Astrocyte (in vitro differentiated cells and primary cell): ENCODE measurements at places on chromosomes 2 and 18. TPM values are rescaled to one million over a fixed set of nuclear protein-coding genes. Genes with fewer than 3 reads are reported as not detected.
A peak's percentile ranks its signal among the peaks of the same experiment; 100 is the strongest.

GRCh38 chr2:85303780-85304531 lies 23.8 kb downstream of the TGOLN2 start:
- no peak overlapping the region for H3K27ac ChIP-seq
- DNase-seq, result no peak
- no peaks in the 10 kb centered on the region for H3K36me3 ChIP-seq
- H3K4me1 ChIP-seq, result peaks cover 4% of the 10 kb centered on the region
- H3K4me3 ChIP-seq, result no peak overlapping the region

- no peak overlapping the region for H3K4me3 ChIP-seq
- no peaks in the 10 kb centered on the region for H3K27me3 ChIP-seq
Observed at GRCh38 chr2:124810132-124810531, 785.0 kb downstream of the CNTNAP5 start.

- no peaks in the 10 kb centered on the region for H3K27me3 ChIP-seq
- H3K4me1 ChIP-seq, result peaks cover 6% of the 10 kb centered on the region
- H3K27ac ChIP-seq, result no peak overlapping the region
- H3K4me3 ChIP-seq, result no peak overlapping the region
- peak; percentile 47 for DNase-seq
Observed at GRCh38 chr2:157194844-157195243, 62.7 kb upstream of the GALNT5 start.

DNA sequence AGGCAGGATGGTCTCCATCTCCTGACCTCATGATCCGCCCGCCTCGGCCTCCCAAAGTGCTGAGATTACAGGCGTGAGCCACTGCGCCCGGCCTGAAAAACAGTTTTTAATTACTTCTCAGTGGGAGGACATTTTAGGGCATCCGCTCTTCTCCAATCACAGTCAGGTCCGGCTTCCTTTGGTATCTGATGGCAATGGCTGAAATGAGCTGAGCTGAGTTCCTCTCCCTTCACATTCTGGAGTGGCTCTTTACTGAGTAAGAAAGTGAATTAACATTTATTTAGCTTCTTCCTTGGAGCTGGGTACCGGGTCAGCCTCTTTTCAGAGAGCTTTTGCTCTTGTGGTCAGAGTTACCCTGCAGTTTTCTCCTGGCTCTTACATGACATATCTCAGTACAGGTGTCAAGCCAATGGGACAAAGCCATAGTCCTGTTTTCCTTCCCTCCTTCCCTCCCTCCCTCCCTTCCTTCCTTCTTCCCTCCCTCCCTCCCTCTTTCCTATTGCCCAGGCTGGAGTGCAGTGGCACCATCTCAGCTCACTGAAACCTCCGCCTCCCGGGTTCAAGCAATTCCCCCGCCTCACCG lies 1.1 kb upstream of the TTC27 start:
- no peak overlapping the region for H3K27ac ChIP-seq
- no peaks in the 10 kb centered on the region for H3K27me3 ChIP-seq
- H3K4me3 ChIP-seq, result no peak overlapping the region

NEB gene
- 0.82 and 0.94 TPM in 2 replicates for total RNA-seq

MTHFD2 gene
- total RNA-seq, result 350 and 365 TPM in 2 replicates

PLEKHH2 gene
- 0.84 and 1.1 TPM in 2 replicates for total RNA-seq

DNA sequence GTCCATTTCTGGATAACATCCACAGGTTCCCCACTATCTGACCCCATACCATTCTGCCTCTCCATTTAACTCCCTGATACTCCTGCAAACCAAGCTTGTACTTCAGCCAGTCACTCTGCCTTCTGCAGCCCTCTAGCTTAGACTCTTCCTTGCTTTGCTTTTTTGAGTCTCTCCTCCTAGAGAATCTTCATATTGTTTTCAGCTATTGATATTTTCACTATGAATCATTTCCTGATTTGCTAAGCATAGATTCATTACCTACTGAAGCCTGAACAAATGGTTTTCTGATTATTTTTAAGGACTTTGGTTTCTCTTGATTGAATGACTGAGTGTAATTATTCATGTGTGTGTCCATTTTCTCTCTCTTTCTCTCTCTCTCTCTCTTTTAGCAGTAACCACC lies 2102.3 kb upstream of the CELF4 start:
- no peaks in the 10 kb centered on the region for H3K4me1 ChIP-seq
- no peak for DNase-seq
- H3K4me3 ChIP-seq, result no peak overlapping the region
- H3K27ac ChIP-seq, result no peak overlapping the region
- H3K27me3 ChIP-seq, result no peaks in the 10 kb centered on the region

- no peaks in the 10 kb centered on the region for H3K36me3 ChIP-seq
- H3K27ac ChIP-seq, result no peak overlapping the region
- peaks cover 4% of the 10 kb centered on the region for H3K4me1 ChIP-seq
Observed at GRCh38 chr2:160252900-160253299, 52.8 kb upstream of the ITGB6 start.

- no peak overlapping the region for H3K27ac ChIP-seq
- no peaks in the 10 kb centered on the region for H3K27me3 ChIP-seq
- no peaks in the 10 kb centered on the region for H3K36me3 ChIP-seq
- DNase-seq, result no peak
- no peaks in the 10 kb centered on the region for H3K4me1 ChIP-seq
Observed at GRCh38 chr2:30923623-30924022, 116.4 kb upstream of the CAPN13 start.

- H3K4me3 ChIP-seq, result no peak overlapping the region
- H3K27me3 ChIP-seq, result no peaks in the 10 kb centered on the region
- H3K4me1 ChIP-seq, result no peaks in the 10 kb centered on the region
Observed at GRCh38 chr2:3134026-3134571, 243.5 kb downstream of the EIPR1 start.

GRCh38 chr2:241399941-241400922 lies 44.1 kb downstream of the FARP2 start:
- DNase-seq, result no peak
- H3K27me3 ChIP-seq, result no peaks in the 10 kb centered on the region
- H3K27ac ChIP-seq, result no peak overlapping the region

GRCh38 chr2:3601561-3602271 lies 6.8 kb downstream of the COLEC11 start:
- no peaks in the 10 kb centered on the region for H3K4me1 ChIP-seq
- H3K36me3 ChIP-seq, result no peaks in the 10 kb centered on the region
- H3K27ac ChIP-seq, result no peak overlapping the region
- no peak for DNase-seq

NETO1 gene
- total RNA-seq, result 18.4 and 19.8 TPM in 2 replicates

- no peaks in the 10 kb centered on the region for H3K36me3 ChIP-seq
- peaks cover 7% of the 10 kb centered on the region for H3K4me1 ChIP-seq
- H3K27ac ChIP-seq, result no peak overlapping the region
- H3K27me3 ChIP-seq, result no peaks in the 10 kb centered on the region
- H3K4me3 ChIP-seq, result no peak overlapping the region
- DNase-seq, result no peak
Observed at GRCh38 chr2:16861111-16861510, 195.5 kb upstream of the CYRIA start.

DNA sequence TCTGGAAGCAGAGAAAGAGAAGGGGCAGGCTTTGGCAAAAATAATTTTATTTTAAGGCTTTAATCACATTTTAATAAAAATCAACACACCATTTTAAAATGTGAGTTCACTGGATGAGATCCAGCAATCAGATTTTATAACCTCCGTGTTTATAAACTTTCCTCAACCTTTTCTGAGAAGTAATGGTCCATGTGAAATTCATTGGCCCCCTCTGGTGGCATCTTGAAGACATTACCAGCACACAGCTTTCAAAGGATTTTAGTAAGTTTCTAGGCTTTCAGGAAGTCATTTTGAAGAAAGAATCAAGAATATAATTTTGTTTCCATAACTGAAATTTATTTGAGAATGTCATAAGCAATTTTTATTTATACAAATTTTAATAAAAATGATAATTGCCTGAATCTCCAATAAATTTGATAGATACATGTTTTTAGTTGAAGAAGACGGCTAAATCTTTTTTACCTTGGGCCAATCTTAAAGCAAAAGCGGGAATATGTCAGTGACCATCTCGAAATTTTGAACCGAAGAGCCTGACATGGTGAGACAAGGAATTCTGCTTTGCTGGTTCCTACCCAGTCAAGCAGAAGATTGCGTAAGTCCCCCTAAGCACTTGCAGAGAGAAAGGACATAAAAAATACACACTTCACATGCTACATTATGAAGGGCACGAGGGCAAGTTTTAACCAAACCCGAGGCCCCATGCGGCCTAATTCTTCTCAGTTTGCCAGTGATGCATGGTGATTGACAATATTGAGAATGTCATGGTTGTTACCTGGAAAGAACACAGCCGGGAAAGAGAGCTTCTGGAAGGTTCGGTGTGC lies 128.4 kb upstream of the CBLN2 start:
- DNase-seq, result peak; percentile 3
- H3K4me3 ChIP-seq, result no peak overlapping the region
- H3K36me3 ChIP-seq, result no peaks in the 10 kb centered on the region
- H3K4me1 ChIP-seq, result no peaks in the 10 kb centered on the region
